ENCODE measurements at places on chromosomes 2 and 18.

- no peak for DNase-seq
Measured at GRCh38 chr2:163419000-163419830, 316.6 kb downstream of the FIGN start.

DNA sequence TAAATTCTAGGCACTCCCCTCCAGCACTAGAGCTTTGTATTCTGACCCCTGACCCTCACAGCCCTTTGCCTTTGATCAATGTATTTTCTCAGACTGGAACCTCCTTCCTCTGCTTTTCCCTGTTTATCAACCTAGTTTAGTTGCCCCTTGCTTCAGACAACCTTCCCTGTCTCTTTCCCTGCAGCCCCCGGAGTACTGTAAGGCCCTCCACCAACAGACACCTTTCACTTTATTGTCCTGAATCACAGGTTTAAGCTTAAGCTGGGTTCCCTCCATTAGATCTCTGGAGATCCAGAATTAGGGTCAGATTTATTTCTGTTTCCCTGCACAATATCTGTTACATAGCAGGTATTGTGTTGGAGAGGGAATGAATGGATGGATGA lies 140.2 kb downstream of the DDX1 start:
- no peak for DNase-seq

GRCh38 chr2:164430166-164430783 lies 191.0 kb downstream of the GRB14 start:
- DNase-seq = no peak

DNA sequence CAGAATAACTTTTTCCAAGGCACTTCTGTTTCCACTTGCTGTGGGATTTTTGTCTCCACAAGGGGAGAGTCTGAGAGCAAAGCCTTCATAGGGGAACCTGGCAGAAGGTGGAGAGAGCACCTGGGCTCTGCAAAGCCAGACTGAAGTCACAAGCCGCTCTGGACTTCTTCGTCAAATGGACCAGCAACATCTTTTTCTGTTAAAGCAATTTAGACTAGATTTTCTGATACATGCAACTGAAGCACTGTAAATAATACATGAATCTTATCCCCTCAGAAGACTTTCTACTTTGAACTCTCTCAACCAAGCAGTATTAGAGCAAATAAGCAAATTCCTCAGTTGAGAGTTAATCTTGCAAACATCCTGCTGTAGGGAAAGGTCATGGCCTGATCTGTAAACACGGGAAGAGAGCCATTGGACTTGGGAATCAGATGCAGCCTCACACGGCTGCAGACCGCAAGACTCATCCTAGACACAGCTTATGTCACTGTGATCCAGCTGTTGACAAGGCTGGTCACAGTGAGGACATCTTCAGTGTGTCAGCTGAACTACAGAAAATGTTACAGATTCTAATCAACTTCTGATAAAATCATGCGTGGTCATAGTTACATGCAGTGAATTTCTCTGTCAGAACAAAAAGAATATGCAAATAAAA lies 3.2 kb downstream of the SH3YL1 start:
- no peak for DNase-seq

- no peak for DNase-seq
Measured at GRCh38 chr2:31223026-31223425, 5.7 kb upstream of the CAPN14 start.

GRCh38 chr2:172135446-172135845 lies 32.7 kb upstream of the DLX2 start:
- no peak for DNase-seq

DNA sequence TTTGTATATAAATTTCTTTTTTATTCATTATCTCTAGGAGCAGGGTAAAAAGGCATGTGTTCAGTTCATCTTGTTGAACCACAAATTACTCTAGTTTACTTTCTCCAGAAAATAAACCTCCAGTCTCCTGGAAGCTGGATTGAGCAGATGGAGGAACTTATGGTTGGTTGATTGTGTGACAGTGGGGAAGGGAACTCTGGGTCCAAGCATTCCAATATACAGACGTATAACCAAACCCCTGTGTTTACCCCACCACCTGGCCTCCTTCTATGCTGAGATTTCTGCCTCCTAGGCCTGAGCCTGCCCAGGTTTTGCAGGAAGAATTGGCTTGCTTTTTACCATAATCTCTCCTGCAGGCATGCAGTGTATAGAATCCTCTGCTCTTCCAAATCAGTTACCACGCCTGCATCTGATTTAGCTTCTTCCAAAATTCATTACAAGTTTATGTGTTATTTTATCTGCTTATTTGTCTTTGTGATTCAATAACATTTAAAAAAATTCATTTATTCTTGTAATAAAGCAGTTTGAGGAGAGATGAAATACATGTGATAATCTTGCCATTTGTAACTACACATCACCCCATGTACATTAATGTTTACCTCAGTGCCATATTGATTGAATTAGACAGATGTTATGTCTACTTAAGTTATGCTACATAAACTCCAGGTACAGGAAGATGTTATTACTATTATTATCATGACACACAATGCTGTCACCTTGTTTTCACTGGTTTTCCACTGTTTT lies 2.5 kb upstream of the RAB27B start:
- no peak for DNase-seq

GRCh38 chr2:138510319-138510718 lies 8.7 kb downstream of the SPOPL start:
- DNase-seq = no peak

DNA sequence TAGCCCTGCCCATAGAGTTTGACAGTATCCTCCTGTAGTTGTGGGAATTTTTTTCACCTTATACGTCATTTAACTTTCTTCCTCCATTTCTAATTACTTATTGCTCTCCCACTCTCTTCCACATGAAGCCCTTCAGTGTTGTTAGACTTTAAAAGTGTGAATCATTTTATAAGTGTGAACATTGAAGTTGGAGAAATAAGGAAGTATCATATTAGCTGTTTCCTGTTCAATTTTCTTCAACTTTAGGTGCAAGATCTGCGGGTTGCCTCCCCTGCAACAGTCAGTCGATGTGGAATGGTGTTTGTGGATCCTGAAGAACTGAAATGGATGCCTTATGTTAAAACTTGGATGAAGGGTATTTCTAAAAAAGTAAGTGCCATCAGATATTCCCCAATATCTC lies 138.1 kb downstream of the DNAH6 start:
- DNase-seq = no peak

DNA sequence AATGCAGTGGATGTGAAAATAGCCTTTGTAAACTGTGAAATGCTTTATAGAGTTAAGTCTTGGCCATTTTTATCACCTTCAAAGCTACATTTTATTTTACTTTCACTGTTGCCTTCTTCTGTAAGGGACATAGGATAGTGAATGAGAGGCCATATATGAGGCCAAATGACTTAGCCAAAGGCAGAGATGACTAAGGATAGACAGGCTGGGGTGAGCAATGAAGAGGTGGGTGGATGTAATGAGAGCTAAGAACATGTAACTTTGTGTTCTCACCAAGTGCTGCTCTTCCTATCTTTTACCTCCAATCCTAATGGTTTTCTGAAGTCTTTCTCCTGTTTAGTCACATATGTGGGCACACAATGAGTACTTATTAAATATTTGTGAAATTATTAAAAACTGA lies 101.9 kb downstream of the MBD5 start:
- no peak for DNase-seq

DNA sequence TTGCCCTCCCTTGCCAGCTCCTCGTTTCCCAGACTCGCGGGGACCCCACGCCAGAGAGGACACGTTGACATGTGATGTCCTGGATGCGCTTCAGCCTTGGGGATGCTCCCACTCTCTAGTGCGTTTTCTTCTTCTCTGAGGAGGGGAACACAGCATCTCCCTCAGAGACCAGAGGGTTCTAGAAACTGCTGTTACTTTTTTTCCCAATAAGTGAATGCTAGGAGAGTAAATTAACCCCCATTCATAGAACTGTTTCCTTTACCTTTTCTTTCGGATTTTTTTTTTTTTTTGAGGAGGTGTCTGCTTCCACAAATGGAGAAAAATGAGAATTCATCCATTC lies 370 bp upstream of the EFEMP1 start:
- DNase-seq = no peak

DNA sequence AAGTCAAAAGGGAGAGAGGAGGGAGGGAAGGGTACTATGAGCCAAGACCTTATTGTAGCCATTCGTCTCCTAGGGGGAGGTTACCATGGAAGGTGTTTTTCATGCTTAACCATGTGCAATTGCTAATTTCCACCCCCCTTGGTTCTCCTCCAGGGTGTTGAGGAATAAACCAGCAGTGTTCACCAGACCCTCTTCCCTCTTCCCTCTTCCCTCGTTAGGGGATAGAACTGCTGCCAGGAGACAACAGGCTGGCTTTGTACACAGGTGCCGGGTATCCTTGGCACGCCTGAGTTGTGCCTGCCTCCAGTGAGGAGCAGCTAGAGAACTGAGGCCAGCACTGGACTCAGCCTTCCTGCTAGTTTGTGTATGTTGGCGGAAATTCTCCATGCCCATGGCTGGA lies 41.1 kb upstream of the ARL5A start:
- DNase-seq = no peak

GRCh38 chr18:49016648-49017539 lies 66.1 kb upstream of the SMAD7 start:
- no peak for DNase-seq

DNA sequence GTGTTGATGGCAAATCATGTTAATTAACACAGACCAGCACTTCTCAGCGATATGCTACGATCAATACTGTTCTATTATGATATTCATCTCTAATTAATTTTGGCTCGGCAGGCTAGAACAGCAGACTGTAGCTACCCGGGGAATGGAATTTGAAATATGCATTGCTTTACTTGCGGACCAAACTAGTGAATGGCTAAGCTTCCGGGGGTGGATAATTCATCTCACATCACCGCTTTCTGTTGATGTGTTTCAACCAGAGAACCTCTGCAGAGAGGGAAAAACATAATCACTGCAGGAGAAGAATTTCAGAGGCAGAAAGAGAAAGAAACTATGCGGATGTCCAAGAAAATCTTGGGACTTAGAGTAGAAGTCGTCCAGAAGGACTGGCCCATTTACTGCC lies 490.9 kb downstream of the STK39 start:
- DNase-seq = no peak

- no peak for DNase-seq
Measured at GRCh38 chr2:86082756-86083155, 22.9 kb downstream of the POLR1A start.

DNA sequence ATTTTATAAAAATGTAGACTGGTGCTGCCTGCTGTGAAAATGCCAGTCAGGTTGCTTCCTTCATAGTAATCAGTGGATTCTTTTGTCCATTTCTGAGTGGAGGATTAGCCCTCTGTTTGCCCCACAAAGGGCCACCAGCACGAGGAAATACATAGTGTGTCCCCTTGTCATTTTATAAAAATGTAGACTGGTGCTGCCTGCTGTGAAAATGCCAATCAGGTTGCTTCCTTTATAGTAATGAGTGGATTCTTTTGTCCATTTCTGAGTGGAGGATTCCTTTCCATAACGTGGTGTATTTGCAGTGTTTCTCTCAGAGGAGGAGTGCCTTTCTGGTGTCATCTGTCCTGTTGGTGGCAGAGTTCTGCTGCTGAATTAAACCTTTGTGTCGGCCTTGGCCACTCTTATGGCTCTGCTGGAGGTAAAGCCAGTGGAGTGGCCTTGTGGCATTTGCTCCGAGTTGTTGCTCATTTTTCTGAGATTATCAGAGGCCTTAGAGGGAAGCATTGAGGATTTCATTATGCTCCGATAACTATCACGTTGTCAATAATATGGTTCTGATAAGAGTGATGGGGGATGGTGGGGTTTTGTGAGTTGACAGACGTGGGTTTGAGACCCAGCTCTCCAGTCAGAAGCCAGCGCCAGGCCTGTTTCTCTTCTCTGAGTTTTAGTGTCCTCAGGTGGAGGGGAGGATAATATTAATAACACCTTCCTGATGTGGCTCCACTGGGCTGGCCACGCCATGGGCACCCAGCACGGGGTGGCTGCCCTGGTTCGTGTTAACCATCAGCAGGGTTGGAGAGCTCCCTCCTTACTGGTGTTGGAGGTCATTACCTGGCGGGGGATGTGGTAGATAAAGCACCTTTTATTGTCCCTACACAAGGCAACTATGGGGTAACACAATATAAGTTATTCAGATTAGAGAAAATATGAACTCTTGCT lies 96.6 kb downstream of the NEDD4L start:
- DNase-seq = no peak

DNA sequence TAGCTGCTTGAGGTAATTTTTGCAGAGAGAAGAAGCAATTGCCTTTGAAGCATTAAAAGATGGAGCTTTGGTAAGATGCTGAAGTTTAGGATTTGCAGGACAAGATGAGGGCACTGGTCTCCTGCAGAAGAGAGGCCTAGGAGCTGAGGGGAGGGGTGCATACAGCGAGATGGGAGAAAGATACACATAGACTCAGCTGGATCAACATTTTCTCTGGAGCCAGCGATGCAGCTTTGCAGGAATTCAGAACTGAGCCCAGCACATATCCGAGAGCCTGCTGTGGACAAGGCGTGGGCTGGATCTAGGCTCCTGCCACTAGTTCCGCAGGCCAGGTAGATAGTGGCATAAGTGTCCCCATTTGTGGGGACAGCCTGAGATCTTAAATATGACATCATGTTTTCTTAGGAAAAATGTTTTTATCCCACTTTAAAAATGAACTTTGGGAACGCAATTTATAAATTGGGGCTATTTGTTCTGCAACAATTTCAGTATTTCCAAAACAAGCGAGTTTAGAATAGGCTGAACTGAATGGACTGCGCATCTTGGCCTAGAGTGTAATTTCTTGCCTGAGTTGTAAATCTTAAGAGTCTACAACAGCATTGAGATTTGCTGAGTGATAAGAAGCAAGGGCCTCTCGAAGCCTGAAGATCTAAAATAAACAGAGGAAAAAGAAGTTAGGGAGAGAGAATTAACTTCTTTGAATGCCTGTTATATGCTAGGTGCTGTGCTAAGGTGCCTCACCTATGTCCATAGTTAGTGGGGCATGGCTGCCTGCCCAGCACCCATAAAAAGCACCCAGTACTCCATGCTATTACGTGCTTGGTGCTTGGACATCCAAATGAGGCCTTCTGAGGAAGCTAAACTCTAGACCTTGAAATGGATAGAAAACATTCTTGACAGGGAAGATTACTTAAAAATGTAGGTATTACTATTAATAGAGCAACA lies 17.3 kb downstream of the GRHL1 start:
- no peak for DNase-seq

DNA sequence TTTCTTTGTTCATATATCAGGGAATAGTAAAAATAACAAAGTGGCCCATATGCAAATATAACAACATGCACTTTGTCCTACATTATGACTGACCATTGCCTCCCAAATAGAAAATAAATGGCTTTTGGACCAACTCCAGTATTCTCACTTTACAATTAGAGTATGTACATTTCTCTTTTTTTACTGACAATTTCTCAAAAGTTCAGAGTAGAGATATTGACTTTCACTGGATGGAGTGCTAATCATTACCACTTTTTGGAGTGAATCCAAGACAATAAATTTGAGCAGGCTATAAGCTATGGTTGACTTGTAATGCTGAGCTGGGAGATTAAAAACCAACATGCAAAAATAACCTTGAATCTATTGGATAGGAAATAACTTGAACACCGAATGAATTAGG lies 987.4 kb downstream of the SUCLG1 start:
- DNase-seq = no peak

Data from stimulated activated CD4-positive, alpha-beta T cell treated with anti-CD3 and anti-CD28 coated beads, Interleukin-1b, Interleukin-23, amount 100 ng/mL, for 24 hours (primary cell).